RWPE1 (cell line): ENCODE measurements at places on chromosomes 16 and 17.

DNA sequence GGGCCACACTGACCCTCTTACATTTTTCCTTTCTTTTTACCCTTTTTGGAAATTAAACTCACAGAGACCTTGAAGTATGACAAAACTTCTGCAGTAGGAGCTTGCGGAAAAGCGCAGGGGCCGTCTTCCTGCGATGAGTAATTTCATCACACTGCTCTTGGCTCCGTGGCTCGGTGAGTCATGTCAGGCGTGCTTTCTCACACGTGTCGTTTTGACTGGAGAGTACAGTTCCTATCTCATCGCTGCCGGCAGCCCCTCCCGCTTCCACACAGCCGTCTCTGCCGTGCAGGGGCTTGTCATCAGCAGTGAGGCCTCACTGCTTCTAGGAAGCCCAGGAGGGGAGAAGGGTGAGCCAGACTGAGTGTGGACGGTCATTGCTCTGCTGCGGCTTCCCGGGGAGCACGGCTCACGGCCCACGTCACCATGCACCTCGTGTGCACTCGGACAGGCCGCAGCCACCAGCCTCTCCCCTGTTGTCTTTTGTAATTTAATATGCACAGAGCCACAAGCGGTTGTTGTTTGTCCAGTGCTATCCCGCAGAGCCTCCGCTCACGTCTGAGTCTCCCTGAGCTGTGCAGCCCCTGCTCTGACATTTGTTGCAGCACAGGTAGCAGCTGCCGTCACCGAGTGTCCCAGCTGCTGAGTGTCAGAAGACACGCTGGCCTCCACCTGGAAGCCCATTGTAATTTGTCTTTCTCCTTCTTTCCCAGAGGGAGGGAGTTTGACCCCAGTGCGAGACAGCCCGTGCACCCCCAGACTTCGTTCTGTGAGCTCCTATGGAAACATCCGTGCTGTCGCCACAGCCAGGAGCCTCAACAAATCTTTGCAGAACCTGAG lies 99.4 kb upstream of the CHMP6 start:
- DNase-seq, result peak; percentile 93

DNA sequence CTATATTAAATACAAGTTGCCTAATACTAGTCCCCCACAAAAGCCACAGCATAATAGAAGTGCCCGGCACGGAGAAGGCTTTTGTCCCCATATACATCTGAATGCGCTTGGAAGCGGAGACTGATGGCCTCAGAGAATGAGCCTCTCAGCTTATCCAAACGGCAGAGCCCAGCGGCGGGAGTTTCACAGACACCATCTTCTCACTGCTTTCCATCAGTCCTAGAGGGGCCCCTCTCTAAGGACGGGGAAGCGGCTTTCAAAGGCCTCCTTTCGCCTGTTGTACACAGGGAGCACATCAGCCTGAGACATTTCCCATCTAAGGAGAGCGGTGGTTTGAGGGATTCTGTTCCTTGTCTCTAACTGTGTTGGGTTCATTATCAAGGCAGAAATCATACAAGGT lies 16.9 kb downstream of the NXN start:
- no peak for DNase-seq

DNA sequence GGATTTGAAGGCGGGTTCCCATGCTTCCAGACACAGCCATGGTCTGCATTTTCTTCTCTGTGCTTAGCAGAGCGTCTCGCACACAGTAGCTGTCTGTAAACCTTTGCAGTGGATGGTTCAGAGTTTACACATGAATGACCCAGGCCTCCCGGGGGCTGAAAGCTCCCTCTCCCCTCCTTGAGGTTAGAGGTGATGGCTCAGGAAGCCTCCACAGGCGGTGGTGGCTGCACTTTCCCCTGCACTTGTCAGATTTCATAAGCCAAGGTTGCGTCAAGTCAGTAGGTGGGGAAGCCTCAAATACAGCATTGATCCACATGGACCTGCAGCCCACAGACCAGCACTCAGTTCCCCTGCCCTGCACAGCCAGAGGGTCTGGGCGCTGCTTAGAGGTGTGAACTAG lies 211.9 kb downstream of the KATNIP start:
- no peak for DNase-seq

DNA sequence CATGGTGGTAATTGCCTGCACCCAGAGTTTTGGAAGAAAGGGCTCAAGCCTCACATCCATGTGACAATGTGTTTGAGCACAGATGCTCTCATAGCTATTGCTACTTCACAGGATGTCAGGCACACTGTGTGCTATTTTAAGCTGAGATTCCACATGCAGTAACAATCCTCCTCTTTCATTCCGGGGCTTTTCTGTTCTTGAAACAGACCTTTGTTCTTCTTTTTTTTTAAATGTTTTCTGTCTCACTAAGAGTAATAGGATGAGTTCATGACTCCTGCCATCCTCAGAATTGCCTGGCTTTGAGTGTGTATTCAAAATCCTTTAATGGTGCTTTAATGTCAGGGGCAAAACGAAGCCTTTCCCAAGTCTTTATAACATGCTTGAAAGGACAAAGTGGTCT lies 198.9 kb downstream of the ABCC12 start:
- DNase-seq, result no peak

GRCh38 chr16:73199214-73199613 lies 151.3 kb upstream of the ZFHX3 start:
- DNase-seq, result no peak
